ENCODE measurements at places on chromosomes 13 and 19.

GRCh38 chr19:11486661-11487503 is 6.0 kb upstream of the ELAVL3 start:
- no peak for DNase-seq

DNA sequence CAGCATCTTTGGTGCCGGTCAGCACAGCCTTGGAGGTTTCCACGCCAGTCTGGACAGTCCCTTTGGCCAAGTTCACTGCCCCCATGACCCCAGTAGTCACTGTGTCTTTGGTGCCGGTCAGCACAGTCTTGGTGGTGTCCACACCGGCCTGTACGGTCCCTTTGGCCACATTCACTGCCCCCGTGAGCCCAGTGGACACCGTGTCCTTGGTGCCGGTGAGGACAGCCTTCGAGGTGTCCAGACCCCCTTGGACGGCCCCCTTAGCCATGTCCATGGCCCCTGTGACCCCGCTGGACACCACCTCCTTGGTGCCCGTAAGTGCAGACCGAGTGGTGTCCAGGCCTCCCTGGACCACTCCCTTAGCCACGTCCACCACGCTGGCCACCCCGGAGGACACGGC is 5.0 kb downstream of the PLIN4 start:
- DNase-seq = no peak

DNA sequence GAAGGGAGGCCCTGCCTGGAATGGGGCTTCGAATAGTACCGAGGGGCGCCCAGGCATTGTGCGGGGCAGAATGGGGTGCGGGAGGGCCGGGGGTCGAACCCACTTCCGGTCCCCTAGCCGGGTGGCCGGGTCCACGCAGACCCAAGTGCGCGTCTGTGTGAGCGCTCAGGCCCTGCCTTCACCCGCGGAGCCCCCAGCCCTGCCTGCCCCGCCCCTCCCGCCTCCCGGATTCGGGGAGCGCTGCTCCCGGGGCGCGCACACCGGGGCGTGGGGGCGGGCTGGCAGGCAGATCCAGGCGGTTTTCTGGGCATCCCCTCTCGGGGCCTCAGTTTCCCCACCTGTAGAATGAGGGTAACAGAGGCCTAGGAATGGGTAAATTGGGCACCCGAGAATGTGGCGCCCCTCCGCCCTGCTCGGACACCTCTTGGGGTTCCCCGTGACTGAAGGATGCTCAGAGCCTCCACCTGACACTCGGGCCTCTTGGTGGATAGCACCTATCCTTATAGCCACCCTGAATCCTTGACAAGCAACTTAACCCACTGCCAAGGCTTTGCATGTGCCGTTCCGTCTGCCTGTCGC is 682 bp downstream of the PIK3R2 start:
- DNase-seq = no peak

- DNase-seq = no peak
These were observed 83.1 kb downstream of the AKAP11 start for GRCh38 chr13:42355092-42355485.

- no peak for DNase-seq
These were observed 1.5 kb downstream of the ZNF543 start for GRCh38 chr19:57321751-57322150.

DNA sequence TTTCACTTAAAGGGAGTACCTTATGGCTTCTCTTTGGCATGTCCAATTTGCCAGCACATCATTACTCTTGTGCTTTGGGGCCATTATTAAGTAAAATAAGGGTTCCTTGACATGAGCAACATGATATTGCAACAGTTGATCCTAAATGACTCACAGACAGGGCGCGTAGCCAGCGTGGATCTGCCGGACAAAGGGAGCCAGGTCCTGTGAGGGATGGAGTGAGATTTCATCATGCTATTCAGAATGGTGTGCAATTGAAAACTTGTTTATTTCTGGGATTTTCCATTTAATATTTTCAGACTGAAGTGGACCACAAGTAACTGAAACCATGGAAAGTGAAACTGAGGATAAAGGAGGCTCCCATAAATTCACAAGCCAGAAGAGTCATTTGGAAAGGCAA is 48.6 kb upstream of the WASF3 start:
- no peak for DNase-seq

GRCh38 chr19:46974181-46974580 is 45.5 kb upstream of the NPAS1 start:
- DNase-seq = no peak

GRCh38 chr13:35979361-35979951 is 151.7 kb downstream of the DCLK1 start:
- DNase-seq = no peak

- no peak for DNase-seq
These were observed 83.3 kb downstream of the KCTD15 start for GRCh38 chr19:33879818-33880575.

- DNase-seq = no peak
These were observed 706.5 kb upstream of the MIR17HG start for GRCh38 chr13:90640976-90641375.

DNA sequence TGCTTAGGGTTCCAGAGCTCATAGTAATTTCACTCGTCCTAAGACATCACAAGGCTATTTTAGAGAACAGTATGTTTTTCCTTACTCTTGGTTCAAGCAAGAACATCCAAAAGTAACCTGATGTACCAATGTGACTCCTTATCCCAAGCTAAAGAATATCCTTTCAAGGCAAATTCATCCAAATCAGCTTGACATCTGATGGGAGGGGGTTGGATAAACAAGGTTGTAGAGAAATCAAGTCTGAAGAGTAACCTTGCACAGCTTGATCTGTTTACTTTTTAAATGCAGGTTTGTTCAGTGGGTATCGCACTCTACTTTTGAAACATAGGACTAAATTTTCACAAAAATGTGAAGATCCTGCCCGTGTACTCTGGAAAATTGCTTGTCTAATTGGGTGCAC is 201.2 kb downstream of the GGACT start:
- no peak for DNase-seq

- DNase-seq = no peak
These were observed 984.7 kb upstream of the PCDH9 start for GRCh38 chr13:68214691-68215415.

- no peak for DNase-seq
These were observed 17.6 kb upstream of the POSTN start for GRCh38 chr13:37616131-37616530.

DNA sequence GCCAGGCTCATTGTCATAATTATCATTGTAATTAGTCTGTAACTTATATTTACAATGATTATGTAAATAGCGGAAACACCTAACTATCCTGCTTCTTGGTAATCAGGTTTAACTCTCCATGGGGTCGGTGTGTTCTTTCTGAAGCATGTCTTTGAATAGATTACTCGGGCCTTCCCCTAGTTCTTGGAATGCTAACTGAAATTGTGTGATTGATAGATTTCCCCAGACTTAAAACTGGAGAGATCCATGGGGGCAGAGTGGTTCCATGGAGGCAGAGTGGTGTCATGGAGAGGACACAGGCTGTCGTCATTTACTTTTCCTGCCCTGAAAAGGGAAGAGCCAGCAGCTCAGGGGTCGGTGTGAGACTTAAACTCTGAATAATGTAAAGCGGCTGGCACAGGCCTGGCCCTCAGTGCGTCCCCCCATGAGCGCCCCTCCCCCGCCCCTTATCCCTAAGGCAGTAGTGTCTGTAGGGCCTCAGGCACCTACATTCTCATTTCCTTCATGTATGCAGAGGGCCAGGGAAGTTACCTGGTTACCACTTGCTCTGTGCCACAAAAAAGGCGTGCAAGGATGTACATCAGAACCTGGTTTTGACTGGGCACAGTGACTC is 225.1 kb downstream of the TM9SF2 start:
- no peak for DNase-seq

GRCh38 chr13:72890546-72890945 is 108.6 kb downstream of the PIBF1 start:
- DNase-seq = no peak

DNA sequence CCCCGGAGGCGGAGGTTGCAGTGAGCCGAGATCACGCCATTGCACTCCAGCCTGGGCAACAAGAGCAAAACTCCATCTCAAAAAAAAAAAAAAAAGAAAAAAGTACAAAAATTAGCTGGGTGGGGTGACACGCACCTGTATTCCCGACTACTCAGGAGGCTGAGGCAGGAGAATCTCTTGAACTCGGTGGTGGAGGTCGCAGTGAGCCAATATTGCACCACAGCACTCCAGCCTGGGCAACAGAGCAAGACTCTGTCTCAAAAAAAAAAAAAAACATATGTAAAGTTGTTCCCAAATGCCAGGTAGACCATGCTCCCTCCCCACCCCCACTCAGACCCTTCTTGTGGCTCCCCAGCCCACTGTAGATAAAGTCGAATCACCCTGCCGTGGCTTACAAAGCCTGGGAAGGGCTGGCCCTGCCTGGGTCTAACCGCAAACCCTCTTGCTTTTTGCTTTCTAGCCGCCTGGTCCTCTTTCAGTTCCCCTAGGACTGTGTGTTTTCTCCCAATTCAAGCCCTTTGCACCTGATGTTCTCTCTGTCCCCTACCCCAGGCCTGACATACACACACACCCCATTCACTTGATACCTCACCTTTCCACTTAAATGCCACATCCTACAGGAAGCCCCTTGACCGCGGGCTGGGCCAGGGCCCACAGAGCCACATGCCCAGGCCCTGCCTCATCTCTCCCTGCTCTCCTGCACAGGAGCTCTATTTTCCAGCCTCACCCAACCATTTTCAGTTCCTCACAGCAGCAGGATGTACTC is 34.4 kb downstream of the MAP4K1 start:
- DNase-seq = no peak

GRCh38 chr13:33494596-33495204 is 209.1 kb upstream of the STARD13 start:
- DNase-seq = no peak

- no peak for DNase-seq
These were observed 646 bp downstream of the ABHD8 start for GRCh38 chr19:17302391-17303166.

DNA sequence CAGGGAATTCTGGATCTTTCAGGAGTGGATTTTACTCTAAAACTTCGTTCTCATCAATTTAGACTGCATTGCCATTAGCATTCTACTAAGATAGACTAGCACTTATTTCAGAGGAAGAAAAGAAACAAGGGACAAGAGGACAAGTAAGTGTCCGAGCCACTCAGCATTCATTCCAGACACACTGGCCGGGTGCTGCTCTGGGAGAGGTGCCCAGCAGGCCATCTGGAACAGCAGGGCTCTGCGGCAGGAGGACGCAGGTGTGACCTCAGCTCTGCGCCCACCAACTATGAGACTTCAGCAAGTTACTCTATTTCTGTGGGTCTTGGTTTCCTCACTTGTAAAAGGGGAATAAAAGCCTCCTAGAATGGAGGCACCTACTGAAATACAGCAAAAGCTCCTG is 4.2 kb downstream of the EPS15L1 start:
- DNase-seq = no peak

- no peak for DNase-seq
These were observed 390.4 kb downstream of the EFNB2 start for GRCh38 chr13:106145070-106145469.

DNA sequence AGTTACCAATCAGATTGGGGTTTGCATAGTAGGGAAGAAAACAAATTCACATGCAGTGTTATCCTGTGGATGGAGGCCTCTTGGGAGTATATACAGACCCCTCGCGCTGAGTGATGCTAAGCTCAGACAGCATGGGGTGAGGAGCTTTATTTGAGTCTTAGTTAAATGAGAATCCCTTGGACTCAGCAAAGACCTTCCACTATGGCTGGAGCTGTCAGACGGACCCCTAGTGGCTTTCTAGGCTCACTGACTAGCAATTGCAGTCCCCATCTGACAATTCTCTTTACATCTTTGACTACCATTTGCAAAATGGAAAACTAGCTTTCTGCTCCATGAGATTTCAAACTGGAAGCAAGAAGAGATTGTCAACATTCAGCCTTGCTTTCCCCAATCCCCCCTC is 90.4 kb downstream of the STOML3 start:
- no peak for DNase-seq

DNA sequence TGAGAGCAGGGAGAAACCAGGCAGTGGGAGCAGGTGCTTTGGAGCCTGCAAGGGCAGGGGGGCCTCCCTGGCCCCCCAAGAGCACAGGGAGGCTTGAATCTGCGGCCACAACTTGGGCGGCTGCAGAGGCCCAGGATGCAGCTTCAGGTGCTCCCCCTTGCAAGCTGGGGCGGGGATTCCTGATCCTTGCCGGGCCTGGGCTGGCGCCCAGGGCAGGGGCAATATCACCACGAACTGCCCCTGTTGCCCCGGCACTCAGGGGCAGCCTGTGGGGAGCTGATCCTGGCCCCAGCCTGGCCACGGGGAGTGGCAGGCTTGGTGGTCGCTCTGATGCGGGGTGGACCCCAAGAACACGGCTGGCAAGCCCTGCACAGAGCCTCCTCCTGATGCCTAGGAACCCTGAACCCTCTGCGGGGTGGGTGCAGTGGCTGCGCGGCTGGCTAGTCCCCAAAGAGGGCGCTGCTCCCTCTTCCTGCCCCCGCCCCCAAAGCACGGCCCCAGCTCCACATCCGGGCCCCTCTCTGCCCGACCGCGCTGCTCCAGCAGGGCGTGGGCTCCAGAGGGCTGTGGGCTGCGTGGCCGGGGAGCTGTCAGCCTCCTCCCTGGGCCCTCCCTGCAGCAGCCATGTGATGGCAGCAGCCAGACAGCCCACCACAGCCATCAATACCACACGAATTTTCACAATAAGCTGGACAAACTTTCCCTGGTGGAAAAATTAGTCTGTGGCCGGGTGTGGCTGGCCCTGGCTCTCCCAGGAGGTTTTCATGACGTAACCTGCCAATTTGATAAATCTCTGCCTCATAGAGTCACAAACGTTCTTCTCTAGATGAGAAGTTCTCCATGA is 21.0 kb downstream of the TNFSF9 start:
- peak; percentile 55 for DNase-seq

DNA sequence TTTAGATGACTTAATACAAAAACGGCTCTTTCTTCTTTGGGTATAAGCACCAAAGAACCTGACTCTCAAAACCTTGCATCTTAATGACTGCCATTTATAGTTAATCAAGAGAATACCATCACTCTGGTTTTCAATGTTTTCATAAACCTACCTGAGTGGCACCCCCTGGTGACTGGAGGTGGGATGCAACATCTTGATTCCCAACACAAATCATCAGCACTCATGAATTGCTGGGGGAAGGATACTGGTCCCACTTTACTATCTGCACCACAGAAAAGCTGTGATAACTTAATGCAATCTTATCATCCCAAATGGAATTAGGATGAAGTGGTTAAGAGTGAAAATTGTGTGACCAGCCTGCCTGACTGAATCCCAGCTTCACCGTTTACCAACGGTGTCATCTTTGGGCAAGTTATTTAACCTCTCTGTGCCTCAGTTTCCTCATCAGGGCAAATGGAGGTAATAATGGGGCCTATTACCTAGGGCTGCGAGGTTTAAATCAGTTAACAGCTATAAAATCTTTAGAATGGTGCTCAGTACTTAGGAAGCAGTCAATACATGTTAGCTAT is 366.4 kb downstream of the KLF12 start:
- peak; percentile 1 for DNase-seq

DNA sequence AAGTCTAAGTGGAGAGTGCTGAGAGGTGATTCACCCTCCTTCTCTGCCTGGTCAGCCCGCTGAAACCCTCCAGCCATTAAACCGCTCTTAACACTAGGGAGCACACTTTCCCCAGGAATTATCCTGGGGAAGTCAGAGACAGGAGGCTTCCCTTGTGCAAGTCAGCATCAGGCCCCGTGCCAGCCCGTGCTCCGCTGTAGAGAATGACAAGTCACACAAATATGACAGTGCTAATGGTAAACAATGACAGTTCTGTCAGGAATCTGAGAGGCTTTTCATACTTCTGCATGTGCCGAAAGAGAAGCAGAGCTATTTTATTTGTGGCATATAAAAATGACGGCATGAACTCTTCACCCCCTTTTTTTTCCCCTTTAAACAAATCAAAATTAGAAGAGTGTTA is 816.9 kb upstream of the SLC10A2 start:
- no peak for DNase-seq

Data from activated CD4-positive, CD25-positive, alpha-beta regulatory T cell (primary cell).